Adrenal gland (tissue), 19 donors: ENCODE measurements at places on chromosomes 7 and 10.

DNA sequence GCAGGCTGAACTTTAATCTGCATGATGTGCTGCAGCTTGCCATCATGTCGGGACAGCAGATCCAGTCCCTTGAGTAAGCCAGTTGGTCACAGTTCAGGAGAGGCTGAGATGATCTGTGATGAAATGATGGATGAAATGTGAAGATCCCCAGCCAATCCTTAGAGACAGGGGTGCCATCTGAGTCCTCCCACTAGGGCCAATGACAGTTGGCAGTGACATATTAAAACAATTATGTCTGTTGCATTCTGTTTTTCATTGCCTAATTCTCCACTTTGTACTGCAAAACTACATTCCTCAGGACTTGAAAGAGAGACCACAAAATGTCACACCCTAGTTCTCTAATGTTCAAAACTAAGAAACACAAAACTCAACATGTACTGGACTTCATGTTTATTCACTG lies 66.3 kb upstream of the CAV2 start:
- no peak overlapping the region for H3K27ac ChIP-seq
- H3K4me3 ChIP-seq = no peak overlapping the region
- no peaks in the 10 kb centered on the region for H3K27me3 ChIP-seq
- no peaks in the 10 kb centered on the region for H3K4me1 ChIP-seq
- no peaks in the 10 kb centered on the region for H3K36me3 ChIP-seq

DNA sequence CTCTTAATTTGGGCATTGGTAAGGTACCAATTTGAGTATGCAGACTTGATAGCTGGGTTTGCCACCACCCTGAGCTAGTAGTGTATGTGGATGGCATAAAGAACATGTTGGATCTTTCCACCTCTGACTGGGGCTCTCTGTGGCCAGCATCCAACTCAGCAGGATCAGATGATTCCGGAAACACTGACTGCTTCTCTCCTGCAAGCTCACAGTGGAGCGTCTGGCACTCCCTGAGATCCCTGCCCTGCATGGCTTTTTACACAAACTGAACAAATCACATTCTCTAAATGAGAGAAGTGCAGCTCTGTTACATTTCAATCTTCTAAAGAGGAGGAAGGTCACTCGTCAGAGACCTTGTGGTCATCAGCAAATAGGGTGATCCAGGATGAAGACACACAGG lies 1057.5 kb downstream of the NRG3 start:
- no peaks in the 10 kb centered on the region for H3K36me3 ChIP-seq
- DNase-seq = no peak
- H3K27me3 ChIP-seq = no peaks in the 10 kb centered on the region
- no peaks in the 10 kb centered on the region for H3K4me1 ChIP-seq
- no peak overlapping the region for H3K27ac ChIP-seq
- no peak overlapping the region for H3K4me3 ChIP-seq

- H3K4me1 ChIP-seq = peaks cover 4% of the 10 kb centered on the region
- H3K27me3 ChIP-seq = no peaks in the 10 kb centered on the region
These were observed 213.1 kb downstream of the HECW1 start for GRCh38 chr7:43325595-43325994.

- no peaks in the 10 kb centered on the region for H3K27me3 ChIP-seq
- H3K4me3 ChIP-seq = no peak overlapping the region
- no peaks in the 10 kb centered on the region for H3K4me1 ChIP-seq
- DNase-seq = no peak
- no peaks in the 10 kb centered on the region for H3K36me3 ChIP-seq
These were observed 48.1 kb downstream of the DIP2C start for GRCh38 chr10:641149-642010.

GRCh38 chr7:101804088-101804963 lies 13.1 kb upstream of the CUX1 start:
- peaks cover 27% of the 10 kb centered on the region for H3K27me3 ChIP-seq
- H3K36me3 ChIP-seq = no peaks in the 10 kb centered on the region
- no peak for DNase-seq
- no peak overlapping the region for H3K4me3 ChIP-seq
